ENCODE measurements at places on chromosomes 7 and 10.

GRCh38 chr10:63115732-63116383 lies 17.3 kb upstream of the NRBF2 start:
- peak; percentile 36 for DNase-seq

DNA sequence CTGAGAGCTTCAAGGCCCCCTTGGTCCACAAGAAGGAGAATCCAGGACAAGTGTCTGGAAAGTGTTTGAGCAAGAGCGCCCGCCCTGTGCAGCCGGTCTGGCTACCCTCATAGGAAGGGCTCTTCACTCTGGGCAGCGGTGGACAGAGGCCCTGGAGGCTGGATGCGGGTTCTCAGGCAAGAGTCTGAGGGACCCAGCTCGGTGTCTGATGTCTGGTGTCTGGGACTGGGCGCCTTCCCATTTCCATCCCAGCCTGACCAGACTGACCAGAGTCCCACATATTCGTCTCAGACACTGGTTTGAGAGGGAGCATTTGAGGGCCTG lies 59.8 kb downstream of the HK1 start:
- no peak for DNase-seq

DNA sequence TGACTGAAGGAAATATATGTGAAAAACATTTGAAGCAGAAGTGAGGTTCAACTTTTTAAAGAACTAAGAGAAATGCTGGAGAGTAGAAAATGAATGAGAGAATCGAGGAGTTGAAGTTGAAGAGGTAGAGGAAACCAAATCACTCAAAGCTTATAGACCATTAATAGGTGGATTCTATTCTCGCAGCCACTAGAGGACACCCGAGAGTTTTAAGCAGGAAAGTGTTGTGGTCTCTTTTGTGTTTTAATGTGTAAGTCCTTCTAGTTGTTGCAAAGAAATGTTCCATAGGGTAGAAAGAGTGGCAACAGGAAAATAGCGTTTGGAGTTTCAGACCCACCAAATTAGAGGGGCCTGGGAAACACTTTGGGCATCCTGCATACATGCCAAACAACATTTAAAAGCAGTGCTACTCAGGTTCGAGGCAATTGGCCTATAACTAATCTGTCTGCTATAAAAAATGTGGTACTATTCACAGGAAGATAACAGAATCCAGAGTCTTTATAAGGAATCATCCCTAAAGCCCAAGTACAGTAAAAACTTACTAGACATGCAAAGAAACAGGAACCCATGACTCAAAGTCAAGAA lies 75.3 kb upstream of the TAS2R16 start:
- DNase-seq: no peak

DNA sequence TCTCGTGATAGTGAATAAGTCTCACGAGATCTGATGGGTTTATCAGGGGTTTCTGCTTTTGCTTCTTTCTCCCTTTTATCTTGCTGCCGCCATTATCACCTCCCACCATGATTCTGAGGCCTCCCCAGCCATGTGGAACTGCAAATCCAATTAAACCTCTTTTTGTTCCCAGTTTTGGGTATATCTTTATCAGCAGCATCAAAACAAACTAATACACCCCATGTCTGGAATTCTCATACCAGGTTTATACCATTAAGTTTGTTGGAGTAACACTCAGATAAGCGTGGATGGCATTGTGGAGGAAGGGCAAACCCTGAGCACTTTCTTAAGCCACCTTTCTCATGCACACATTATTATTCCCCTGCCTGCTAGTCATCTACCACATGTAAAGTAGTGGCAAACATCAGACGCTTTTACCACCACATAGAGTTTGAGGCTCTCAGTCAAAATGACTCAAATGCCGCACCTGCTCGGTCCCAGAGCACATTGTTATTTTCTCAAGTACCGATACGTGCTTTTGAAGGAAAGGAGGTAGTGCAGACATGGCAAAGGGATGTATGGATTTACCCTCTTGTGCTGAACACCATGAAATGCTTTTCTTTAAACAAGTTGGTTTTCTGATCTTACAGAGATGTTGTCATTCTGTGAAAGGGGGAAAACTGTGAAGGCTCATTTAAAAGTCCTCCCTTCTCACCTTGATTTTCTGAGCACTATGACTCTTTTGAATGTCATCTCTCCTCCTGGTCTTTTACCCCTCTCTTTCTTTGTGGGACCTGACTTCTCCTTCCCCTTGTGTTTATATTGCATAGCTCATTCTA lies 429.7 kb downstream of the EXOC4 start:
- no peak for DNase-seq

DNA sequence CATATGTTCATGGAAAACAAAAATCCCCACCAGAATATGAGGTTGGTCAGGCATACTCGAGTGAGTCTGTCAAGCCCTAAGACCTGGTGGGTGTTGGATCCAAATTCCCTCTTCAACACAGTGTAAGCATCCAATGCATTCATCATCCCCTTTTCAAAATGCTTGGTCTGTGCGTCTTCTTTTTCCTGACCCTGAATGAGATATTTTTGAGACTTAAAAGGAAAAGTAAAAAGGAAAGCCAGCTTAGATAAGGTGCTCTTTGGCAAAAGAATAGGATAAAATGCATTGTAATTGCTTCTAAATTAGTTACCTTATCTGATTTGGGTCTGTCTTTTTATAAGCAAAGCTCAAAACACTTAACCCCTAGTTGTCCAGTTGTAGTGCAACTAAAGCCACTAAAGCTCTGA lies 331.5 kb downstream of the PTEN start:
- no peak for DNase-seq

Measured in right renal pelvis (tissue), 4 donors.